ENCODE measurements at places on chromosomes 5 and 9. TPM values are rescaled to one million over a fixed set of nuclear protein-coding genes. Genes with fewer than 3 reads are reported as not detected.

Gene SNCAIP
- 1.1 TPM for total RNA-seq

- no peak for DNase-seq
Observed at GRCh38 chr9:19208653-19209052, 21.8 kb upstream of the DENND4C start.

- no peak for DNase-seq
Observed at GRCh38 chr9:134847752-134848432, 32.7 kb upstream of the FCN2 start.

- DNase-seq = no peak
Observed at GRCh38 chr5:81739291-81739690, 11.6 kb downstream of the SSBP2 start.

GRCh38 chr5:144015961-144016360 is 154.5 kb downstream of the YIPF5 start:
- no peak for DNase-seq

DNA sequence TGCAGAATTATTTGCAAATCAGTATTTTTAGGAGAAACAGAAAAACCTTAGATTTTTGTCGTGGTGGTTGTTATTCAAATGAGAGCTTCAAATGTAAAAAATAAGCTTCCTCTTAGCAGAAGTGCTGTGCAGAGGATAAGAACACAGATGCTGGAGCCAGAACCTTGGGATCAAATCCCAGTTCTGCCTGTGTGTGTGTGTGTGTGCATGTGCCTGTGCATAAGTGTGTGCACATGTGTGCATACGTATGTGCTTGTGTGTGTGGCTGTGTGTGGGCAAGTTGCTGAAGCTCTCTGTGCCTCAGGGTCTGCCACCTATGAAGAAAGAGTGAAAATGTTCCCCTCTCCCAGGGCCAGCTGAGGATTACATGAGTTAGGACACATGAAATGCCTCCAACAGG is 8.6 kb downstream of the DAP start:
- no peak for DNase-seq
